Esophagus squamous epithelium (tissue), 5 donors: ENCODE measurements at places on chromosomes 6 and 20.

DNA sequence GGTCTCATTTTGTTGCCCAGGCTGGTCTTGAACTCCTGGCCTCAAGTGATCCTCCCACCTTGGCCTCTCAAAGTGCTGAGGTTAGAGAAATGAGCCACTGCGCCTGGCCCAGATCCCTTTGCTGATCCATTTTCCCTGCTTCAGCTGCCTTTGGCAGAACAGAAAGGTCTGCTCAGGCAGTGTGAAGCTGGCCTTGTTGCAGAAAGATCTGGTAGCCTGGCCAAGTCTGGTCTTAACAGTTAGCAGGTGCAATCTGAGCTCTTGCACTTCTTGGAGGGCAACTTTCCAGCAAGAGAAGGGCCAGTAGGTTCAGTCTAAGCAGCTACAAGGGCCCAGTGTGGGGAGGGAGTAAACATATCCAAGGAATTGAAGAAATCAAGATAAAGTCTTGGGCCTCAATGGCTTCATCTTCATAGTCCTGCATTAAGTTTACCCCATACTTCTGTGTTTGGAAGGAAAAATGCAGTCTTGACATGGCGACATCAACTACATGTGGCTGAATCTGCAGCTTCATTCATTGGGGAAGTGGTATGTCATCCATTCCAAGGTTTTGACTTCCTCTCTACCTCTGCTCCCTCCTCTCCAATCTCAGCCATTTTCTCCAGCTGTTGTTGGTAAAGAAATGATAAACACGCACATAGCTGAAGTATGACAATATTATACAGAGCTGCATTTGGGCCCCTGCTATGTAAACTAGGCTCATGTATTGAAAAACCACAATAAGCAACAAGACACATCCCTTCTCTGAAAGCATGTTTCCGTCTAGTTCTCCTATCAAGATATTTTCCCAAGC lies 39.0 kb upstream of the NEDD9 start:
- DNase-seq: no peak

DNA sequence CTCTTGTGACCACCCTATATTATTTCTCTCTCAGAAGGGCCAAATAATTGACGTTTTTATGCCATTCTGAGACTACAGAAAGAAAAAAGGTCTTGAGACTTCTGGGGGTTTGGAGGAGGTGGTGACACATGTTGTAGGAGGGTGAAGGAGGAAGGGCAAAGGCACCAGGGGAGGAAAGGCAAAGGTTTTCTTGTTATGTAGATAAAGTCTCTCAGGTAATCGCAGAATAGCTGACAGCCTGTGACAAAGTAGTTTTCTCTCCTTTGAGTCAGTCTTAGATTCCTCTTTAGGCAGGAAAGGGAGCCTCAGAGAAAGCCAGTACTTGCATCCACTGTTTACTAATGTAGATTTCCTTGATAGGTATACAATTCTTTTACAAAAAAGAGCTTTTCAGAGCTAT lies 23.6 kb downstream of the OR2B2 start:
- no peak for DNase-seq

- DNase-seq: no peak
Measured at GRCh38 chr6:82767037-82767436, 298.6 kb downstream of the UBE3D start.

DNA sequence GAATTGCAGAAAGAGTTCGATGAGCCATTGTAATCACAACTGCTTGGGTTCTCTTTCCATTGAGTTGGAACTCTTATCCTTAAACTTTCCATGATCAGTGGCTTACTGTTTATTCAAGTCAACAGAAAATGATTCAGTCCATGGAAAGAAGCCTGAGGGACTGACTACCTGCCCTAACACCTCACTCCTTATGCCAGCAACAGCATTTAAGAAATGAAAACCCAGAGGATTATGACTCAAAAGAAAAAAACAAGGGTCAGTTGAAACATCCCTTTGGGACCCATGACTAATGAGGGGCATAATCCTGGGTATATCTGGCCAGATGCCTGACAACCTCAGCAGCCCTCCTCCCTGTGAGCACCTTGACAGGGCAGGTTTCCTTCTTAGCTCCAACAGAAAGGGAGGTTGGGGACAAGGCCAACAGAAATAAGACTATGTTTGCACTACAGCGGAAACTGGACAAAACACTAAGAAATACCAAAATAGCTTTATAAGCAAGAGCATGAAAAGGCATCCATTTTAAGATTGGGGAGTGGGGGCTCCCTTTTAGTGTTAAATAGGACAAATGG lies 106.7 kb downstream of the MAP3K5 start:
- DNase-seq: no peak

GRCh38 chr6:28982476-28983266 lies 22.4 kb downstream of the ZNF311 start:
- DNase-seq: no peak

GRCh38 chr6:137692806-137693205 lies 174.3 kb upstream of the TNFAIP3 start:
- no peak for DNase-seq

GRCh38 chr20:24406750-24407149 lies 62.7 kb upstream of the SYNDIG1 start:
- DNase-seq: no peak

DNA sequence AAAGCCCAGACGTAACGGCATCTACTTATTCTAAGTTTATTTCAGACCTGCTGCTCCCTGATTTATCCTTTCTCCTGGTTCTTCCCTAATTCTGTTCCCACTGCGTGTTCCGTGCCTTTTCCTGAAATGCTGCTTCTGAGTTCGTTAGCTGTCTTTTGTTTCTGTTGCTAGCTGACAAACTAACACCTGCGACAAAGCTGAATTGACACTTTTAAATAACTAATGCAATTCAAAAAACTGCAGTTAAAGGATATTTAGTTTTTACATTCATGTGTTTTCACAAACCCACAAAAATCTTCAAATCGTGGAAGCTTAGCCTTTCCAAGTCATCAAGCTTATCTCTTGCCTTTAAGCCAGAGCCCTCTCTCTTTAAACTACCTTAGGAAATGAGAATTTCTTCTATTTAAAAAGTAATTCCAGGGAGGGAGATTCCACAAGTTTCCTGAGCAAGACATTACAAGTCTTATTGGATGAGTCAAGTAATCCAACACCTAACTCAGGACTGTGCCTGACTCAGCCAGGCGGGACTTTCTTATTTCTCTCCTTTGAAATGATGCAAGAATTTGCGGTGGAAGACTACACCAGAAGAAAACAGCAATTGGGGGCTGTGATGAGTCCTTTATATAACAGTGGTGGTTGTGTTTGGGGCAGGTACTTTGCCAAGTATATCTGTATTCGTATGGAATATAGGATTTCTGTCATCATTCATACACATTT lies 6.3 kb downstream of the ADTRP start:
- no peak for DNase-seq

DNA sequence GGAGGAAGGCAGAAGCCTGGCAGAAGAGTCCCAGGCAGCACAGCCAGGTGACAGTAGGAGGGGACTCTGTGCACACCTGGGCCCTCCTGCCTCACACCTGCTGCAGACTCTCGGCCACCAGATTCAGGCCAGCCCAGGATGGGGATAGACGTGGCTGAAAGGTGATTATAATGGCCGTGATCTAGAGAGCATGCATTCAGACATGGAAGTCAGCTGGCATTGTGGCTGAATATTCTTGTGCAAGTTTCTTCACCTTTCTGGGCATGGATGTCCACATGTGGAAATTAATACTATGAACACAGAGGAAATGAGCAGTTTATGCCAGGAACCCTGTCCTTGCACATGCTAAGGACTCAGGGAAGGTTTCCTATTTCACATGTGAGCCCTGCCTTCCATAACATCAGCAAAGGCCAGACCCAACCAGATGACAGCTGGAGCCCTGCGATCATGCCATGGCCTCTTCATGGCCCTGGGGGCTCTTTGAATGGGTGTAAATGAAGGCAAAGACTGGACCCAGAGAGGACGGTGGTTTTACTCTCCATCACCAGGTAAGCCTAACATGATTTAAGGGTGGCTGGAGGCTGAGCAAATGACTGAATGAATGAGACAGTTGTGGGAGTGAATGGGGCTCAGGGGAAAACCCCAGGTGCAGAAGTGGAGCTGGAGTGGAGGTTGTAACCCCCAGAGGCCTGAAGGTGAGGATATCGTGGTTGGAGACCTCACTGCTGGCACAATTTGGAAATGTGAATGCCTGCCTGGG lies 2.7 kb upstream of the RAET1L start:
- no peak for DNase-seq

DNA sequence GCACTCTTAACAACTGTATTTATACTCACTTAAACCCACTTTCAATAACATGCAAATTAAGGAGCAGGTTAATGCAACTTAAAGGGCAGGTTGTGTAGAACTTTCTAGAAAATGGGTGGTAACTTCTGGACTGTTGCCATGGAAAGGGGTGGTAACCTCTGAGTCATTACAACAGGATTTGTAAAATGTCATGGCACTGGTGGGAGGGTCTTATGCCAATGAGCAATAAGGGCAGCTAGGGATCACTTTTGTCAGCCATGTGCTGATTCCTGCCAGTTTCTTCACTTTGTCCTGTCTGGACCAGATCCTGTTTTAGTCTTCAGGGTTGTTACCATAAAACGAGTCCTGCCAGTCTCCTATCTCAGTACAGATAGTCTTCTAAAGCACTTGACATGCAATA lies 560.5 kb upstream of the PTCHD4 start:
- DNase-seq: no peak

GRCh38 chr6:49457771-49458170 lies 5.3 kb downstream of the MMUT start:
- no peak for DNase-seq

DNA sequence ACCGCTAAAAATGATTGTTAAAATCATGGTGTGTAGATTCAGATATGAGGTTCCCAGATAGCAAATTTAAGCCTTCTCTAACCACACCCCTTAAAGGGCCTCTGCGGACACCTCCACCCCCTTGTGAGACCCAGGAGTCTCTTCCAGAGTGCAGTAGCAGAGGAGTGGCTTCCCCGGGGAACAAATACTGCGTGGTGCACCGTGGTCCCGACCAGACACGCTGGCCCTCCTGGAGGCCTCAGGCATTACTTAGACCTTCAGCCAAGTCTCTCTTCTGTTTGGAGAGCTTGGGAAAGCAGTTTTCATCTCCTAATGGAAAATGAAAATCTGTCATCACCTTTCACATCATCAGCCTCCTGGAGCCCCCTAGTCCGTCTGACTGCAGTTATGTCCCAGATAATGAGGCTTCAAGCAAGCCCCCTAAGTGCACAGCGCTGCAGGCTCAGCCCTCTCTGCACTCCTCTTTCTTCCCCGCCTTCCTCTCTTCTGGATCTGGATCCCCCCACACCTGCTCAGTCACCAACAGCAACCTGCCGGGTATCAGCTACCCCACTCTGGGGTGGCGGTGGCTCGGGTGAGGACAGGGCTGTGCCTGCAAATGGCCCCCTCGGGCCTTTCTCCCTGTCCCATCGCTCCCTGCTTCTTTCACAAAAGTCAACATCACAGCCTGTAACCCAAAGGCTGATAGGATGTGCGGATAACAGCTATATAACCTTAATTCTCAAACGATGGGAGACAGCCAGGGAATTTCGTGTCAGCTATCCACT lies 58.8 kb upstream of the TAGAP start:
- no peak for DNase-seq

- no peak for DNase-seq
Measured at GRCh38 chr6:5361396-5361795, 100.1 kb downstream of the FARS2 start.

DNA sequence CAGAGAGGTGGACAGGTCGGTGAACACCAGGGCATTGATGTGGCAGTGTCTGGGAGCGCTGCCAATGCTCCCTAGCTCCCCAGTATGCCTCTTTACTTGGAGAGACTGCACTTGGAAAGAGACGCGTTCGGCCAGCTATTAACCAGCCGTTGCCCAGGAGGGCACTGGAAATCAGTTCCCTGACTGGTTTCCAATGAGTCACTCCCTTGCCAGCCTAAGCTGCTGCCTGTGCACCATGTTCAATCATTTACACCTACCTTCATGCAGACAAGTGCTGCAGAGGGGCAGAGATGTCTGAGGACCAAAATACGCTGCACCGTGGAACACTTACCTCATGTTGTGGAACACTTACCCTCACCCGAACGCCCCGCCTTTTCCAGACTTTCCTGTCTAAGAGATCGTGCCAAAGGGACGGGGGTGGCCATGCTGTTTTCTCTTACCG lies 151.6 kb downstream of the SOBP start:
- no peak for DNase-seq

DNA sequence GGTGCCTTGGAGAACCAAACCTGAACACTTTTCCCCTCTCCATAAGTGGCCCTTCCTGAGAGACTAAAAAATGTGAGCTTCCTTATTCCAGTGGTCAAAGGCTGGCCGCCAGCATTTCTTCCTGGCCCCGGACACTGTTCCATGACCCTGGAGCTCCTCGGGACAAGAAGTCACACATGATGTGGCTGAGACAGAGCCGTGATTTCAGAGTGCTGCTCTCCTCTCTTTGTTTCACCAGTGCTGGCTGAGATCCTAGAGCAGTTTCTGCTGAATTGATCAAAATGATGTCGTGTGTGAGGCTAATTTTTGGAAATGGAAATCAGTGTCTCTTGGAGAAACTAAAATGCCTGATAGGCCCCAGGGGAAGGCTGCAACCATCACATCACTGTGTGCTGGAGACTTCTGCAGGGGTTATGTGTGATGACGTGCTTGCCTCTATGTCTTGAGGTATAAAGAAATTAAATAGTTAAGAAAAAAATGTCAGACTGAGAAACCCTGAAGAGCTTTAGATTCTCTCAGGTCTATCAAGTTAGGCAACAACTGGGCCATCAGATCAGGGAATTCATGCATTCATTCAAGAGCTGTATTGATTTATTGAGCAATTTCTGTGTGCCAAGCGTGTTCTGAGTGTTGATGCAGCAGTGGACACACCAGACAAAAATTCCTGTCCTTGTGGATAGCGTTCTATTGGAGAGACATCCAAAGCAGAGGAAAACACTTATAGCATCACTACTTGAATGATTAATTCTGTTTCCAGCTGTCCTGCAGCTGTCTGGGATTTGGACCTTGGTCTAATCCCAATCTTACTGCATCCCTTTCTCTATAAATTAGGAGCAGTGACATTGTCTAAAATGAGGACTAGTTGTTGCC lies 72.7 kb upstream of the CCN6 start:
- no peak for DNase-seq

DNA sequence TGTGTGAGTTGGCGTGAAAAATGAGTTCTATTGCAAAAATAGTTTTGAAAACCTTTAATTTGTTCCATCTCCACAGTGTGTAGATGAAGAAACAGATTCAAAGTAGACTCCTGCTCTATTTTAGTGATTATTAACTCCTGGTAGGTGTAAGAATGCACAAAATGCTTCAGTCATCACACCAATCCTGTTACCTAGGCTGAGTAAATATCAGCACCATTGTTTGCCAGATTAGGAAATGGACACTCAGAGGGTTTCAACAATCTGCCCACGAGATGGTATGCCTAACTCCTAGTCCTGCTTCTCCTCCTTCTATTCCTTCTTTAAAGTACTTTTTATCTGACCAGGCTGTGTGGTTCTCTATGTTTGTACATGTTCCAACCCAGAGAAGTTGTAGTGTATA lies 108.9 kb upstream of the AHI1 start:
- DNase-seq: no peak

GRCh38 chr20:13267231-13267630 lies 46.2 kb downstream of the ISM1 start:
- no peak for DNase-seq

GRCh38 chr6:23929201-23929600 lies 196.8 kb upstream of the NRSN1 start:
- DNase-seq: no peak

- no peak for DNase-seq
Measured at GRCh38 chr6:92779746-92780145, 639.6 kb downstream of the EPHA7 start.

- DNase-seq: no peak
Measured at GRCh38 chr6:84645563-84646266, 118.7 kb downstream of the TBX18 start.
